Panc1 (cell line): ENCODE measurements at places on chromosomes 1 and 21.

DNA sequence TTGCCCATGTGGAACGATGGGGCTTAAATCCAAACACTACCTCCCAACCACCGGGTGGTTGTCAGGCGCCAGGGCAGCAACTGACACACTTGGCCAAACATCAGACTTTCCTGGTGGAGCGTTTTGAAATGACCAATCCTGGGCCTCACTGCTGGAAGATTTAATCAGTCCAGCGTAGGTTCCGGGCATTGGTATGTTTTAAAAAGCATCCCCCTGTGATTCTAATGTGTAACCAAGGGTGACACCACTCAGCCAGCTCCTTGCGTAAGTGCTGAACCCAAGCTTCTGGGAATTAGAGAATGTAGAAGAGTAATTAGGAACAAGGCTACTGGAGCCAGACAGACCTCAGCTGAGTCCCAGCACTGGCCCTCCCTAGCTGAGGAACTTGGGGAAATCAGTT lies 44.8 kb upstream of the KAZN start:
- no peak for DNase-seq

- DNase-seq = no peak
Measured at GRCh38 chr1:36990928-36991327, 43.4 kb downstream of the GRIK3 start.

GRCh38 chr1:189962181-189962580 lies 515.5 kb downstream of the BRINP3 start:
- no peak for DNase-seq

- DNase-seq = no peak
Measured at GRCh38 chr1:88401313-88401712, 282.8 kb upstream of the PKN2 start.

GRCh38 chr1:248815407-248816034 lies 10.2 kb downstream of the SH3BP5L start:
- DNase-seq = no peak

GRCh38 chr1:2543543-2544092 lies 12.6 kb upstream of the TNFRSF14 start:
- DNase-seq = no peak

GRCh38 chr21:42787613-42788012 lies 91.7 kb downstream of the WDR4 start:
- no peak for DNase-seq

DNA sequence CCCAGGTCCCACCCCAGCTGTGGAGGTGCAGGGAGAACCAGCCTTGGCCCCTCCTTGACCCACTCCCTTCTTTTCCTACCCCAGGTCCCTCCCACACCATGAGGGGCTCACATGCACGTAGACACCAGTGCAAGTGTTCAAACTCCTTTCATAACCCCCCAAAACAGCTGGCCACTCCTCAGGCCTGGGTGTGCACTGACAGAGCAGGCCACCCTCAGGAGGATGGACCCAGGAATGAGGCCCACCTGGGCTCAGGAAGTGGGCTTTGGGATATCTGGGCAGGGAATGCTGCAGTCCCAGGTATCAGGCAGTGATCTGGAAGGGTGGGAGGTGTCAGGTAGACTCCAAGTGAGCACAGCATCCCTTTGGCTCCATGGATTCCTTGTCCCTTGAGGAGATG lies 723.8 kb downstream of the MATN1 start:
- DNase-seq = no peak

DNA sequence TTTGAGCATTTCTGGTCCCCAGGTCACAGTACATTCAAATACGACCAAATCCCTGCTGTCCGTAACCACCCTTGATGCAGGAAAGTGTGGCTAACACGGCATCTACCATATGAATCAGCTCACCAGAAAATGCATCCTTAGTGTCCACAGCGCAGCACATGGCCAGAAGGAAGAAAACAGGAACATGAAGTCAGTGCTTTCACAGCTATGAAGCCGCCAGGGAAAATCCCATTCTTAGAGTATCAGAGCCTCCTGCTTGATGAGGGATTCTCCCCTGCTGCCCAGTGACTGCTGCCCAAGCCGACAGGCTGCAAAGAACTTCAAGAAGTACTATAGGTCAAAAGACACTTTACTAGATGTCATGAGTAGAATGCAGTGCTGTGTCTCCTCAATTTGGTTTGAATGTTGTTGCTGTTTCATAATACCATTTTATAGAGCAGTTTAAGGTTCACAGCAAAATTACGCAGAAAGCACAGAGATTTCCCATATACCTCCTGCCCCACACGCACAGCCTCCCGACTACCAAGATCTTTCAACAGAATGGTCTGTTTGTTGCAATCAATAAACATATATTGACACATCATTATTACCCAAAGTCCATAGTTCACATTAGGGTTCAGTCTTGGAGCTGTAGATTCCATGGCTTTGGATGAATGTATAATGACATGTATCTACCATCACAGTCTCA lies 14.5 kb downstream of the TIAM1 start:
- DNase-seq = no peak

DNA sequence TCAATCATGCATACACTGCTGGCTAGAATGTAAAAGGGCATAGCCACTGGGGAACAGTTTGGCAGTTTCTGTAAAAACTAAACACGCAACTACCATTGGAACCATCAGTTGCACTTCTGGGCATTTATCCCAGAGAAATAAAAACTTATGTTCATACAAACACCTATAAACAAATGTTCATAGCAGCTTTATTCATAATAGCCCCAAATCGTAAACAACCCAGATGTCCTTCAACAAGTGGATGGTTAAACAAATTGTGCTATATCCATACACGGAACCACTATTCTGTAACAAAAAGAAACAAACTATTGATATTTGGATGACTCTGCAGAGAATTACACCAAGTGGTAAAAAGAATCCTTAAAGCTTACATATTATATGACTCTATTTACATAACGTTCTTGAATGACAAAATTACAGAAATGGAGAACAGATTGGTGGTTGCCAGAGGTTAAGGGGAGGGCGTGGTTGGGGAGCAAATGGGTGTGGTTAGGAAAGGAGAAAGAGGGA lies 22.8 kb downstream of the LACTBL1 start:
- no peak for DNase-seq

DNA sequence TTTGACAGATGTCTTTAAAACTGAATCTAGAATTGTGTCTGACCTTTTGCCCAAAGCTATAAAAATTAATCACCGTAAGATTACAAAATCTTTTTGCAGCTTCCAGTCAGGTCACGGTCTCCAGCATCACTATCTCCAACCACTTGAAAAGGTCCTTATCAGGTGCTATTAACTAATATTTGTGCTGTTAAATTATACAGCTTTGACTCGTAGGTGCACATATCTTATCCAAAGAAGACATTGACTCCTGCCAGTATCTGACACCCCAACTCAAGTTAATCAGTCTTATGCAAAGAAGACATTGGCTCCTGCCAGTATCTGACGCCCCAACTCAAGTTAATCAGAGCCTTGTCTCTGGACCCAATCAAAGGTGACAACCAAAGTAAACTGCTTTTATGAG lies 19.9 kb upstream of the LYPD8 start:
- DNase-seq = no peak

DNA sequence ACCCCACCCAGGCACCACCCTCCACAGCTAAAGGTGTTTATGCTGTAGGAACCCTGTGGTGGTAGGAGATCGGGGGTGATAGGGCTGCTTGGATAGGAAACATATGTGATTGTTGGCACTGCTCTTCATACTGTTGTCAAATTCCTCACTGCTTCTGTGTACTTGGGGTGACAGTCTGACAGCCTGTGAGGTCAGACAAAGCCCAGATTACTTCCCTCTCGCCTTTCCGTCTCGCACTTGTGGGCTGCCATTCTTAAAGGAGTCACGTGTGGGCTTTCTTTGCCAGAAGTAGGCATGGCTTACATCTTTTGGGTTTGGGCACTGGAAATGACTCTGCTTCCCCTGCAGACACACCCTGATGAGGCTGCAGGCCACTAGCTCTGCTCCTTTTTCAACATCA lies 363.8 kb downstream of the DISC1 start:
- DNase-seq = no peak
